EH (cell line): ENCODE measurements at places on chromosomes 4 and X.
A peak's percentile ranks its signal among the peaks of the same experiment; 100 is the strongest.

- DNase-seq: no peak
These were observed 33.9 kb downstream of the GPRIN3 start for GRCh38 chr4:89273741-89274141.

DNA sequence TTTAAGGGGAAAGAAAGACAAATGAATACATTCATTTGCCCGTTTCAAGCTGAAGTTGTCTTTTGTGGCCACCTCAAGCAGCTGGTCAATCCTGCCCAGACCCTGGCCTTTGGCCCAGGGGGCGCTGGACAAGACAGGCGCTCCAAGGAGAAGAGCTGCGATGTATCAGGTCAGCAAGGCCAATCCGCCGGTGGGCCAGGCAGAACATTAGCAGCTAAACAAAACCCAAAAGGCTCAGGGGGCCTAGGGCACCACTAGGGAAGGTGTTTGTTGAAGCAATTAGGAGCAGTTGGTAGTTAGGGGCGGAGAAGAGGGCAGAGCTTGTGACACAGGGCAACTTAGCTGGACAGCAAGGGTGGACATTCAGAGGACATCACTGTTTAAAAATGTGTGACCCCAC is 60.8 kb upstream of the TMEM33 start:
- DNase-seq: no peak

DNA sequence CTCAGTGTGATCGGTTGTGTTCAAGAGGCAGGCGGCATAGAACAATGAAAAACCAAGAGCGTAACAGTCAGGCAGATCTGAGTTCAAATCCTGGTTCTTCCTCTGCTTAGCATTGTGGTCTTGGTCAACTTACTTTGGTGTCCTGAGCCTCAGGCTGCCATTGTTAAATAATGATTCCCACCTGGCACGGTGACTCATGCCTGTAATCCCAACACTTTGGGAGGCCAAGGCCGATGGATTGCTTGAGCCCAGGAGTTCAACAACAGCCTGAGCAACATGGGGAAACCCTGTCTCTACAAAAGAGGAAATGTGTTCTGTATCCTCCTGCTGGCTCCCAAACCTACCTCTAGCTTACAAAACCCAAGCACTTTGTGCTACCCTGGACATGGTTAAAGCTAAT is 129.0 kb upstream of the STX18 start:
- peak; percentile 20 for DNase-seq

- peak; percentile 76 for DNase-seq
These were observed 424.5 kb downstream of the RPA4 start for GRCh38 chrX:97308171-97308570.

- no peak for DNase-seq
These were observed 15.1 kb downstream of the TSC22D3 start for GRCh38 chrX:107760304-107761077.

GRCh38 chr4:26023203-26023972 is 109.4 kb downstream of the SMIM20 start:
- DNase-seq: peak; percentile 53

DNA sequence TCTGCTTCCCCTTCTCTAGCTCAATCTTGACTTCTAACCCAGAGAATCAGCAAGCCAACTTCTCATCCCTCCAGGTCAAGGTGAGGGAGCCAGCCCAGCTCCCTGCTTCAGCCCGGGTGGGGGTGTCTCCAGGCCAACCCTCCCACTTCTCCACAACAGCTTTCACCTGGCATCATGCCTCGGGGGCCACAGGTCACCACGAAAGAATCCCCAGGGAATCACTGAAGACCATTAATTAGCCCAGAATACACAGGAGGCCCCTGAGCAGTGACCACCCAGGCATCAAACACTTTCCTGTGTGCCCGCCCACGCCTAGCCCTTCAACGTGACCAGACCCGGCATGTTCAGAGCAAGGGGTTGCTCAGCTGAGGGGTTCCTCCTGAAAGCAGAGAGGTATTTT is 646.7 kb downstream of the BCOR start:
- DNase-seq: no peak

DNA sequence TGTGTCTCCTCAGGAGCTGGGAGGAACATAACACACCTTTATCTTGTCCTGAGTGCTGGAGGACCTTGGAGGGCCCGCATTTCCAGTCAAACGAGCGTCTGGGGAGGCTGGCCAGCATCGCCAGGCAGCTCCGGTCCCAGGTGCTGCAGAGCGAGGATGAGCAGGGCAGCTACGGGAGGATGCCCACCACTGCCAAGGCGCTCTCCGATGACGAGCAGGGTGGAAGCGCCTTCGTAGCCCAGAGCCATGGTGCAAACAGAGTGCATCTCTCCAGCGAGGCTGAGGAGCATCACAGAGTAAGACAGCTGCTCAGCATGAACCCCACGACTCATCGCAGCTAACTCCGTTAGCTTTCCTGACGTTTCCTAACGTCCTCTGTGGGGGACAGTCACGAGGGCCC is 430 bp downstream of the TRIML1 start:
- DNase-seq: no peak

DNA sequence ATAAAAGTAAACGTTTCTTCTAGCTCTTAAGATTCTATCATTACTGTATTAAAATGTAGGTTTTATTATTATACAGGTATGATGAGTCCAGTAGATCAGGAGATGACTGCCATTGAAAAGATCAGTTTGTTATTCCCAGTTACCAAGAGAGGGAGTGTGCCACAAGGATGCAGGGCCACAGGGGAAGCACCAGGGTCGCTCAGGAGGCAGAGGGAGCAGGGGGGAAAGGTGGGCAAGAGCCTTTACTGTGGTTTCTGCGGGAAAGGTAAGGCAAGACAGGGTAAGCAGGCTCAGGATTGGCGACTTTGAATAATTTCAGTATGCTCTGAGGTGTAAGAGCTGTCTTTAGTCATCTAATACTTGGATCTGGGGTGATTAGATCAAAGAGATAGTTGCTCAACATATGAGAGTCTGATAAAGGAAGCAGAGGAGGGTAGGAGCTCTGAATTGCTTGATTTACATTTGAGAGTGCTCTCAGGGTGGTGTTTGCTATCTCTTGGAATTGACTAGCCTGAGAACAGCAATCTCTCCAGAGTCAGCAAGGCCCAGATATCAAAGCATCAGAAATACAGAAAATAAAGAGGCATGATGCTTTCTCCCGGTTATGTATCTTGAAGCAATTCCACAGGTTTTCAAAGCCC is 86.0 kb downstream of the NDST3 start:
- no peak for DNase-seq

DNA sequence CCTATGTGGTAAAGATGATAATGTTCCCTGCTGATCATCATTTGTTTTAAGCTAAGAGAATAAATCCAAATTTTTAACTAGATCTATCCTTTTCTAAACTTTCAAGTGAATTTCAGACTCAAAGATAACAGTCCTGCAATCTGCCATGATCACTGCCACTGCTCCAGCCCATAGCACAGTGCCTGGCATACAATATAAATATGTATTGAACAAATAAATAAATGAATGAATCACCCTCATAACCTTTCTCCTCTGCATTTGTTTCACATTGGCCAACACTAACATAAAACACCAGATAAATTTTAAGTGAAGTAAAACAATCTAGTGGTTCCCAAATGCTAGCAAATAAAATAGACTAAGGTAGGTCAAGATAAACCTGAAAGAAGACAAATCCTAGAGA is 439.0 kb downstream of the GPM6A start:
- peak; percentile 18 for DNase-seq

DNA sequence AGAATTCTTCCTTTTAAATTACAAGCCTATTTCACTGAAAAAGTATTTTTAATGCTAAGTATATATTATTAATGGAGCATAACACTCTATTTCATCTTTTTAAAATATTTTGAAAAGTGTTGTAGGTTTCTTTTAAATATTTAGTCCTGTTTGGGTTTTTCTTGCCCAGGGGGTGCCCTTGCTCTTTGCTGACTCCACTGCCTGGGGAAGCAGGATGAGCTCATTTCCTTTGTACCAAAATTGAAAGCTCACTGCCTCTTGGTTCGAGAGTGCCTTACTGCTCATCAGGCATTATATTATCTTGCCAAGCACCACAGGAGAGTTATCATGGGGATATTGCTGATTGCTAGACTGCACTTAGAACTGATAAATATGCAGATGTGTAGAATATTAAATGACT is 819.2 kb downstream of the PCDH18 start:
- peak; percentile 0 for DNase-seq
